Stimulated activated CD8-positive, alpha-beta memory T cell treated with anti-CD3 and anti-CD28 coated beads, Interleukin-15, amount 100 ng/mL, for 48 hours (primary cell): ENCODE measurements at places on chromosomes 2 and 18.

GRCh38 chr2:70258532-70258875 is 567 bp downstream of the PCYOX1 start:
- no peak for DNase-seq

DNA sequence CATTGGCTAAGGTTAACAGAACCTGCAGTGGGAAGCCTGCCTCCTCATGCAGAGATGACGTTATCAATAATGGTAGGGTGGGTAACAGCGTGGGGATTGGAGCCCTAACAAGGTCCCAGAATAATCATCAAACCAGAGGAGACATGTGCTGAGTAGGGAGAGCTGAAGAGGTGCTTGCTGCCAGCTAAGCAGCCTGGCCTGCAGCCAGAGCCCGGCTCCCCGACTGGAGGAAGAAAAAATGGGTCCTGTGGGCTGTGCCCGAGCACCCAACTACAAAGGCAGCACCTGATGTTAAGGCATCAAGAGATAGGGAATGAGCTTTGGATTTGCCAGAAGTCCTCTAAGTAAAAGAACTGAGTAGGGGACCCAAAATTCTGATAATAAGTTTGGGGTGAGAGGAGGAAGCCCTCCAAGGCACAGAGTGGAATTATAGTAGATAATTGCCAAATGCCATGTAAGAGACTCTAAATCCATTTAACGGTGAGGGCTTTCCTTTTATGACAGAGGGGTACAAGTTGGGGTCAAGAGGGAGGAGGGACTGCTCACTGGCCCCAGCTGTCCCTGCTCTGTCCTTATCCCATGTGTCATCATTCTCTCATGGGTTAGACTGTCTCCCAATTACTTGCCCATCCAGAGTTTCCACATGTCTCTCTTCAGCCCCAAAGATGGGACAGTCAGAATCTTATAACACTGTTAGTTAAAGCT is 156.1 kb downstream of the ANTXR1 start:
- DNase-seq, result no peak

GRCh38 chr2:217797661-217798069 is 205.1 kb downstream of the TNS1 start:
- no peak for DNase-seq

GRCh38 chr2:238513346-238513745 is 86.6 kb downstream of the ASB1 start:
- DNase-seq, result peak; percentile 12

- DNase-seq, result no peak
These were observed 36.4 kb downstream of the STK39 start for GRCh38 chr2:168210895-168211570.

DNA sequence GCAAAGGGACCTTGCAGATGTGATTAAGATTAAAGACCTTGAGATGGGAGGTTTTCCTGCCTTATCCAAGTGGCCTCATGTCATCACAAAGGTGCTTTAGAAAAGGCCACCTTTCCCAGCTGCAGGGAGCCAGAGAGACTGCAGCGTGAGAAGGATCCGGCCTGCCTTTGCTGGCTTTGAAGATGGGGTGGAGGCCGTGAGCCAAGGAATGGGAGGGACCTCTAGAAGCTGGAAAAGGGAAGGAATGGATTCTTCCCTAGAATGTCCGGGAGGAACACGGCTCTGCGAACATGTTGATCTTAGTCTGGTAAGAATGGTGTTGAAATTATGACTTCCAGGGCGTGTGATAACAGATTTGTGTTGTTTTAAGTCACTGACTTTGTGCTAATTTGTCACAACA is 39.9 kb upstream of the CREG2 start:
- DNase-seq, result no peak
